Kasumi-1 (cell line): ENCODE measurements at places on chromosomes 2 and 18.

DNA sequence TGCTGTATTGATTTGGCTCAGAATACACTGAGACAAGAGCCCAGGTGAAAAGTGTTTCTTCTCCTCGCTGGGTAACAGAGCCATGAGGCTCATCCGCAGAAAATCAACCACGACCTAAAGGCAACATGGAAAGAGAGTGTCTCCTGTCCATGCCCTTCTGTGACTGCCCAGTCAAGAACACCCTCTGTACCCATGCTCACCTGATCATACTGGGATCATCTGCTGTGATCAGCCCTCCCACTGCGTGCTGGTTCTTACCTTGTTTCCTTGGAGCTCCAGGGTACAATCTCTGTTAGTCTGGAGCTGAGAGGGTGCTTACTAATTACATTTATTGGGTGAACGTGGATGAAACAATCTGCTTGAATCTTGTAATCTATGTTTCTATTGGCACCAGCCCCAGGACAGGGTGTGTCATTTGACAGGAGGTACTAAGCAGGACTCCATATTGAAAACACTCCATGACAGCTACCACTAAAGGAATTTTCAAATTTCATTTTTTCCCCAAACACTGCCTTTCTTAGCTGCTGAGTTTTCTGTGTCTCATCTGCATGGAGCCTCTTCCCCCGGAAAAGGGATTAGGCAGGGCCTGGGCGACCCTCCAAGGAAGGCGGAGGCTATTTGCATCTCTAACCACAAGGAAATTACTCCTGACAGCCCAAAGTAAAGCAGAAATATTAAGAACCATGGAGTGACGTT lies 39.7 kb upstream of the GRP start:
- no peak for DNase-seq

GRCh38 chr2:224283466-224283965 lies 118.4 kb downstream of the FAM124B start:
- DNase-seq = no peak

DNA sequence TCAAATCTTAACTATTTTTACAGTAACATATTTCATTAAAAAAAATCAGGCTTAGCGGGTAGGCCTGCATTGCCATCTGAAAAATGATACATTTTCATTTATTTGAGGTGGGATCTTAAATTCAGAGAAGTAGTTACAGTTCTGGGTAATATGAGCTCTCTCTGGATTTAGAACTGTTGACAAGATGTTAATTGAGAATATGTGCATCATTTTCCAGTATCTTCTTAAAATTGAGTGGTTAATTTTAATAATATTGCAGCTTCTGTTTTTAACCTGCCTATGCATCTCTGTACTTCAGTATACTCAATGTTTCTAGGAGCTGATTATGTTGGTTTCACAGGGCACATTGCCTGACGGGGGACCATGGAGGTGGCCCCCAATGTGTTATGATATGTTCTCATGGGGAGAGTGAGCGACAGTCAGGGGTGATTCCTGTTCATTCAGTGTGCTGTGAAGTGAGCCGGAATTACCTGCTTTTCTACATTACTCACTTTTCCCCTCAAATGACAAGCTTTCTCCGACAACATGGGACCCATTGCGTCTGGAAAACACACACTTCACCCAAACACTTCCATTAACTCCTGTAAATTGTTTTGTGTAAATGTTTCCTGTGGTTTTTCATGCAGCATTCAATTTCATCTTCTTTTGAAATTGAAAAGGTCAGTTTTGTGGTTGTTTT lies 406.2 kb downstream of the MTX2 start:
- DNase-seq = no peak

DNA sequence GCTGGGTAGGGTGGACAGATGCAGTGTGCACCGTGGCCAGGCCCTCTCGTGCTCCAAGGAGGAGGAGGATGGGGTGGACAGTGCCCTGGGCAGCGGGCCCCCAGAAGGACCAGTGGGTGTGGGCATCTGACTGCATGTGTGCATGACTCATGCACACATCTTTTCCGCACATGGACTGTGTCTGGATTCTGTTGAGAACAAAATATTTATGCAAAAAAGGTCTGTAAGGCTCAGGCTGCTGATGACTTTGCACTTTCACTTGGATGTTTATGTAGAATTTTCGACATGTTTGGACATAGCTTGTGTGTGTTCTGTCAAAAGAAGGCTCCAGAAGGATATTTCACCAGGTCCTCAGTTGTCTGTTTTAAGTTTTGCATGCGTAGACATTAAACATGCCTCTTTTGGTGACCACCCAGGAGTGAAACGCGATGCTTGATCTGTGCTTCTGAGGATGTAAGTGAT lies 45.6 kb downstream of the MTCL1 start:
- DNase-seq = no peak

DNA sequence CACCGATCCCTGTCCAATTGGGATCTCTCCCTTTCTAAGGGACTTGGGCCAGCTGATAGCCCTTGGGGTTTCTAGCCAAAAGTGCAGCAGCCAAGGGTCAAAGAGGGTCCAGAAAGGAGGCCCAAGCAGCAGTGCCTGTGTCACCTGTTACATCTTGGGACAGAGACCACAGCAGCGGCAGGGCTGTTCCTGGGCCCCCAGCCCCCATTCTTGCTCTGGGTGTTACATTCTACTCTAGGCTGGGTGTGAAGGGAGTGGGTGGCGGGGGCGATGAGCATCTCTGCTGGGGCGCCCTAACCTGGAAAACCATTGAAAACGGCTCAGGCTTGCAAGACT lies 1.2 kb downstream of the PAX3 start:
- no peak for DNase-seq

GRCh38 chr18:66344227-66344626 lies 259.7 kb downstream of the CDH19 start:
- DNase-seq = no peak
